ENCODE measurements at places on chromosomes 4 and X.

GRCh38 chr4:151745481-151746231, 15.2 kb downstream of the GATB start:
- no peak for DNase-seq

DNA sequence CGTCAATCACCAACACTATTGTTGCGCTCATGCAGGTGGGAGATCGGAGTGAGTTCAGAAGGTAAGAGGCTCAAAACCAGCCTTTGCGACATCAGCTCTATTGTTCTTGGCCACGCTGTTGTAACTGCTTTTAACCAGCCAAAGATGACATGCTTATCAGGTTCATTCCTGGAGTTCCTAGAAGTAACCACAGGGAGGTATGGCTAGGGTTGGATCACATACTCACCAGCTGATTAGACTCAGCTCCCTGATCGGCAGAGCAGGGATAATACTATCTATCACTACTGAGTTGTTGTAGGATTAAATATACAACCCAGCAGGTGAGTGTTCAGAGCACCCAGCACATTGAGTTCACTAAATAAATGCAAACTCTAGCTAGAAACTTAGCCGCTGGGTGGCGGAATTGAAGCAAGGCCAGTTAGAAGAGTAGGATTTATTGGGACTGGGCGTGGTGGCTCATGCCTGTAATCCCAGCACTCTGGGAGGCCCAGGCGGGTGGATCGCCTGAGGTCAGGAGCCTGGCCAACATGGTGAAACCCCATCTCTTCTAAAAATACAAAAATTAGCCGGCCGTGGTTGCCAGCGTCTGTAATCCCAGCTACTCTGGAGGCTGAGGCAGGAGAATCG, 12.4 kb downstream of the SLC34A2 start:
- no peak for DNase-seq

DNA sequence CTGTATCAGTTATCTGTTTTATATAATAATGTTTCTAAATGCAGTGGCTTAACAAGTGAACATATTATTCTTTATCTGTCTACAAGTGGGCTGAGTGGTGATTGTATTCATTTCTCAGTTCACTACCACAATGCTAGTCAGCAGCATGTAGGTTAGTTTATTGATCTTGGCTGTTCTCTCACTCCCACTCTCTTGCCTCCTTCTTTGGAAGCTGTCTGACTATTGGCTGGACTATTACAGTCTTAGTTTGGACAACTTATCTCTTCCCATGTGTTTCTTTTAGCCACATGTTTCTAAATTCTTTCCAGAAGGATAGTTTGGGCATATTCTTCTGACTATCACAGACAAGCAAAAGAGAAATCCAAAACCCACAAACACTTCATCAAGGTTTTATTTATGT, 459.5 kb upstream of the AGA start:
- DNase-seq: no peak

DNA sequence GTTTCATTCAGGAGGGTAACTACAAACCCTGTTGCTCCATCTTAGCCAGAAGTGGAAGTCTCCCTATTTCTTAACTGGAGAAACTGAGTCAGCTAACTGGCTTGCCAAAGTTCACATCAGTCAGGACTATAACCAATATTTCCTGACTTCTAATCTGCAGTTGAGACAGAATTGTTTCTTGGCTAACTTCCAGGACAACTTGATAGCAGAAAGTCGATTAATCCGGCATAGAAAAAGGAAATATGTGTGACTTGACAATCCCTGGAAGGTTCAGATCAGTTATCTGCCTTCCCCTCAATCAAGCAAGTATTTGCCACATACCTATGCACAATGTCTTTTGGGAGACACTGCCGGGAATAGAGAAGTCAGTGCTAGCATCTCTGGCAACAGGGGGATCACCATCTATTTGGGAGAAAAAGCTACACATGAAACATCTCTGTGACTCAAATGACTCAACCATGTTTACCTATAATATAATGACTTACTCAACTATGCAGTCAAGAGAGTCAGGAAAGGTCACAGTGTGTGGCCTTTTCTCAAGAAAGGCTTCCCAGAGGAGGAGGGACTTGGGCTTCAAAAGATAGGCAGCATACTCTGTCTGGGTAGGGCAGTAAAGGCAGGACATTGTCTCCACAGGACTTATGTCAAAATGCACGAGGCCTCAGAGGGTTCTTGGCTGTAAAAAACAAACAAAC, 12.4 kb upstream of the LONRF3 start:
- no peak for DNase-seq

DNA sequence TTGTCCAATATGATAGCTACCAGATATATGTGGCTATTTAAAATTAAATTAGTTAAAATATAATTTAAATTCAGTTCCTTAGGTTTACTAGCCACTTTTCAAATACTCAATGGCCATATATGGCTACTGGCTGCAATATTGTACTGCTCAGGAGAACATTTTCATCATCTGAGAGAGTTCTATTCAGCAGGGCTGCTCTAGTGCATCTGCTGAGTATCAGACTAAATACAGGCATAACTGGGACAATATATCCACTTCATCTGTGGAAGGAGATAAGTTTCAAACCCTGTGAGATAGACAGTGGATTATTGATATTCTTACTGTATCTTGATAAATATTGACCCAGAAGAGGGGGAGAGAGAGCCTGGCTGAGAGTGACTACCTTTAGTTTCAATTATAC, 240.1 kb upstream of the ANKRD50 start:
- DNase-seq: no peak

DNA sequence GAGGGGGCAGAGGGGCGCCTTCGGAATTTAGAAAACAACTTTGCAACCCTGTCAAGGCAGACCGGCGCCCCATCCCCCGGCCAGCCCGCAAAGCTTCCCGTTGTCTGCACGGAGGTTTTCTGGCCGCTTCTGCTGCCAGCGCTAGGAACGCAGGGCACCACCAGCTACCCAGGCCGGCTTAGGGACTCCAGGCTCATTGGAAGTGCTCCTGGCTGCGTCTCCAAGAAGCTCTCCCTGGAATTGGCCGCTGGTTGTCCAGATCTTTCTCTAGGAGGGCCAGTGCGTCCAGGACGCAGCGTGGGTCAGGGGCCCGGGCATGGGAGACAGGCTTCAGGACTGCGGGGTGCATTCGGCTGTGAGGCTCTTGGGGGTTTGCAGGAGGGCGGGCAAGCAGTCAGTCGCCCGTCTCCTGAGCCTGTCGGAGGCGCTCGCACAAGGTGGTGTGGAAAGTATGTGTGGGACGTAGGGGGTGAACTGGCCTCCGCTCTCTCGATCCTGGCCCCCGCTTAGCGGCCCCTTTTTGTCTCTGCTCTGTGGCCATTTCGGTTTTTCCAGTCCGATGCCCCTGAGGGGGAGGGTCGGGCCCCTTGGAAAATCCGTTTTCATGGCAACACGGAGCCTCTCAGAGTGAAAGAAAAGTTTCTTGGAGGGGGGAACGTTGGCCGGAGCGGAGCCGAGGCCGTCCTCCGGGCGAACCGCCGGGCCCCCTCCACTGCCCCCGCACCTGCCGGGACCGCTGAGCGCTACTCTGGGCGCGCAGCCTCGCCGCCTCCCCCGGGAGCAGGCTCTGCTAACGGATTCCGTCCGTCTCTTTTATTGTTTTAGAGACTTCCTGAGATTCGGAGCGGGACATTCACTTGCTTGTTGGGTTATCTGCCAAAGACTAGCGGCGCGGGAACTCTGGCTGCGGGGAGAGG, 810 bp upstream of the SOX3 start:
- no peak for DNase-seq

GRCh38 chrX:439241-439640, 52.5 kb upstream of the PPP2R3B start:
- DNase-seq: no peak

GRCh38 chrX:31251336-31251735, 179.5 kb upstream of the FTHL17 start:
- DNase-seq: no peak

DNA sequence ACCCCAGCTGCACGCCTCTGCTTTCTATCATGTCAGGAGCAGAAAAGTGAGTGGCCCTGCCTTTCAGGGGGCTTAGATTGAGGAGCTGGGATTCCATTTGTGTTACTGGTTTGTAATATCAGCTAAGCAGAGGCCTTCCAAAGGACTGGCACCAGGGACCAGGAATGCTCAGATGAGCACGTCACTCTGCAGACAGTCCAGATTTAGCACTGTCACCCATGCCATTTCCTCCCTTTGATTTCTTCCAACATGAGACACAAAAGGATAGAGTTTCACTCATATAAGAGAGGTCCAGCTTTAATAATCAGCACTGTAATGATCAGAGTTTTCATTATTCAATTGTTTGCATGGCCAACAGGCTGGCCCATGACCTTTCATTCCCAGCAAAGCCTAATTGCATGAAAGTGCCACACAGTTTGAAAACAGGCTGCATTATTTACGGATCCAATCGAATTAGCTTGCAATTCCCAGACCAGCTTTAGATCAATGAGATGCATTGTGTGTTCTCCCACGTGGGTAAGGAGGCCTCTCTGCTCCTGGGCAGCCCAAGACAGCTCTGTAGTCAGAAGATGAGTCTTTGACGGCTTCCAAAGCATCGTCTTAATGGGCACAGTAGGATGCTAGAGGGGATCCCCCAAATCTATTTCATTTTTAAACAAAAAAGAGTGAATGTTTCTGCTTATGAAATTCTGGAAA, 9.8 kb upstream of the SLC2A9 start:
- DNase-seq: no peak

- DNase-seq: no peak
Measured at GRCh38 chr4:16158504-16158852, 67.8 kb downstream of the TAPT1 start.

DNA sequence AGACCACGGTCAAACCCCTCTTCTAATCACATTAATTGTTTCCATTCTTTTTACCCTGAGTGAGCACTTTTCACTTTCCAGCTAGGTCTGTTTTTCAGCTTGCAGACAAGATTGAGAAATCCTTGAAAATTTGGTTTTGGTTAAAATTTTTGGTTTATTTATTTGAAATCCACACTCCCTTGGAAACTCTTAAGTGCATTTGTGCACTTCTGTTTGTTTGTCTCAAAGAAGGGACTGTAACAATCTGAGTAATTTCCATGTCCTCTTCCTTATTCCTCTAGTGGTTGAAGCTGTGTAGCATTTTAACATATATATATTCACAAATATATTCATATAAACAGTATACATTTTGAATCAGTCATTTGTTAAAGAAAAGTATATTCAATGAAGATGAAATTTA, 333.3 kb downstream of the ANK2 start:
- no peak for DNase-seq

GRCh38 chrX:33726281-33727160, 405.6 kb downstream of the FAM47A start:
- DNase-seq: no peak

GRCh38 chr4:24677909-24678308, 93.6 kb upstream of the DHX15 start:
- no peak for DNase-seq

DNA sequence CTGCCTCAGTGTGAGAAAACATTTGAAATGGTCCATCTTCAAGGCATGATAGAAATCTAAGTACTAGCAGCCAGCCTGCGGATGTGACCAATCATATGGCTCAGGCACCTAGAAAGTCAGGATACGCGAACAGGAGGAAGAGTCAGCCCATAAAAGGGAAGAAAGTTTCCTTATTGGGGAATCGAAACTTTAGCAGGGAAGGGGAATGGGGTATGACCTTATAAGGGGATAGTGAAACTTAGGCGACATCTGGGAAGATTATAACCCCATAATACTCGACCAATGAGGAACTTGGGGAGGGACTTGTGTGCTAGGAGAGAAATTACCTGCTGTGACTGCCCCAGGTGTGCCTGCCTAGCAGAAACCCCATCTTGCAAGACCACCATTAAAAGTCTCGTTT, 26.2 kb upstream of the PYURF start:
- DNase-seq: no peak

GRCh38 chr4:168978001-168978700, 31.9 kb downstream of the CBR4 start:
- DNase-seq: no peak

DNA sequence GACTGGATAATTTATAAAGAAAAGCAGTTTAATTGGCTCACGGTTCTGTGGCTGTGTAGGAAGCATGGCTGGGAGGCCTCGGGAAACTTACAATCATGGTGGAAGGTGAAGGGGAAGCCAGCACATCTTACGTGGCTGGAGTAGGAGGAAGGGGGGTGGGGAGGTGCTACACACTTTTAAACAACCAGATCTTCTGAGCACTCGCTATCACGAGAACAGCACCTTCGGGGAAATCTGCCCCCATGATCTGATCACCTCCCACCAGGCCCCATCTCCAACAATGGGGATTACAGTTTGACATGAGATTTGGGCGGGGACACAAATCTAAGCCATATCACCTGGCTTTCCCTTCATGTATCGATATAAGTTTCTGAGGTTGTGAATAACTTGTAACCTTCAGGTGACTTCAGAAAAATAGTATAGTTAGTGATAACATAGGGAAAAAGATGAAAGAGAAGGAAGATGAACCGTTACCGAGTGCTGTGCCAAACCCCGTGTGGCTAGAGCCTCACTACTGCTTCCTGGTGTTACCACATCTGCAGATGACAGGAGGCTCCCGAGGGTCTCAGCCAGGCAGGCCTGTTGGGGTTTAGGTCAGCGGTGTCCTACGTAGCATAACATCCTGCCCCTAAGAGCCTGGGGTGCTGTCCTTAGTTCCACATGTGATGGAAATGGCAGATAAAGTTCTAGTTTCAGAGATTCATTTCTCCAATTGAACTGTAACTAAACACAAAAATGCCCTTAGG, 103.5 kb downstream of the TNIP2 start:
- no peak for DNase-seq

DNA sequence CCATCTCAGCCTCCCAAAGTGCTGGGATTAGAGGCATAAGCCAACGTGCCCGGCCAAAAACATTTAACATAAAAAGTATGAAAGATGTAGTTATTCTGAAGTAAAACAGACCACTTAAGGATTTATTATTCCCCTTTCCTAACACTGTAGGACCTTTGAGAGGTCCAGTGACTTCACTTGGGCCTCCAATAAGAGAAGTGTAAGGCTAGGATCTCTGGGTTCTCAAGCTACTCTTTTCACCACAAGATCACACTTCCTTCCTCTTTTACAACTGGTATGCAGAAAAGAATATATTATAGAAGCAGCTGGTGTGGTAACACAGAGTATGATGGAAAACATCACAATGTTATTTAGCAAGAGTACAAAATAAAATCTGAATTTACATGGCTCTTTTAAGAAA, 30.2 kb upstream of the CCNG2 start:
- no peak for DNase-seq

- DNase-seq: no peak
Measured at GRCh38 chr4:165874791-165875371, 1.8 kb downstream of the TLL1 start.

GRCh38 chrX:24610516-24610915, 36.6 kb downstream of the PCYT1B start:
- DNase-seq: no peak

DNA sequence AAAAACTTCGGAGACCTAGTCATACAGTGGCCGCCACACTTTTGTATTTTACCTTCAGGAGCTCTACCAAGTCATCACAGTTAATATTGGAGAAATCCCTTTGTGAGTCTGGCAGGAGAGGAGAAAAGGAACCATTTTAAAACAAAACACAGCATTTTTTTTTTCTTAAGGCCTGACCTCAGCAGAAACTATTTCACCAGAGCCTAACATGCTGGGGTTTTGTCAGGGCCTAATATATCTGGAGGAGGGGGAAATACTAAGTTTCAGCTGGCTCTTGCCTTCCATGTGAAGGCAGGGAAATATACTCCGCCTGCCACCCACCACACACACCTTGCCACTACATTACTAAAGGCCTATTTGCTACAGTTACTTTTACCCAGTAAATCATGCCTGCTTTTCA, 26.5 kb upstream of the BDH2 start:
- DNase-seq: no peak

Measured in GM19239 (cell line).